ENCODE measurements at places on chromosomes 6 and 20.

DNA sequence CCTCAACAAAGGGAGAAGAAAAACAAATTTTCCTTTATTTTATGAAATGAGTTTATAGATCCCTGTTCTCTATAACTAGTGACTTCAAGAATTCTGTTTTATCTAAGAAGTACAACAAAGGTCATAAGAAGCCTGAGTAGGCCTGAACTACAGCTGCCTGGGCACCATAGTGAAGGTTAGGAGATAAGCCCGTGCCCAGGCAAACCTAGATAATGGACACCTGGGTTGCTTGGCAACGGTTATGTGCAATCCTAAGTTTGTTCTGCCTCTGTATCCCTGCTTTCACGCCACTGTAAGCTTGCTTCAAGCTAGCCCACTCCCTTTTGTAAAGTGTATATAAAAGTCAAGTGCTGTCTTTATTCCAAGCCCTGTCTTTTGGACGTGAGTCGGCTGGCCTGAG is 23.2 kb downstream of the SCGN start:
- DNase-seq, result no peak

GRCh38 chr6:122702841-122703240 is 76.7 kb upstream of the FABP7 start:
- DNase-seq, result no peak

DNA sequence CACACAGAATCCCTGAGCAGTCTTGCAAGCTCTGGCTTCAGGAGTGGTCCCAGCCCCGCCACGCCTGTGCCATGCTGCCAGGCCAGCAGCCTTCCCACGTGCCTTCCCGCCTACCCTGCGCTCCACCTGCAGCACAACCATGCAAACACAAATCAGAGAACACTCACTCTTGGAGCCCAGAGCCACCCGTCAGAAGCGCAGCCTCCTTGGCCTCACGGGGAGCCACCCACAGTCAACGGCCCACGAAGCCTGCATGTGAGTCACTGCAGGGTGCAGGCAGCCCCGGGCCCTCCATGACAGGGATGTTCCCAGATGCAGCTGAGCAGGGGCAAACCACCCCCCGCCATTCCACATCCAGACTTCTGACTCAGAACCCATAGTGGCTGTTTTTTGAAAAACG is 217.0 kb downstream of the DLL1 start:
- DNase-seq, result no peak

GRCh38 chr20:20212675-20213096 is 155.2 kb upstream of the INSM1 start:
- no peak for DNase-seq

- DNase-seq, result no peak
These were observed 1027.9 kb upstream of the ADGRB3 start for GRCh38 chr6:67606906-67607828.

DNA sequence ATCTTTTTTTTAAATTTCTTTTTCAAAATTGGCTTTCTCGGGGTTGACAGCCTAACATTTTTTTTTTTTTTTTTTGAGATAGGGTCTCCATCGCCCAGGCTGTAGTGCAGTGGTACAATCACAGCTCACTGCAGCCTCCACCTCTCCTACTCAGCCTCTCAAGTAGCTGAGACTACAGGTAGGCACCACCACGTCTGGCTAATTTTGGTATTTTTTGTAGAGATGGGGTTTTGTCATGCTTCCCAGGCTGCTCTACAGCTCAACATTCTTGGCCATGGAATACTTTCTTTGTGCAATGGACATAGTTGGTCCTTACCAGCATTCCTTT is 6.4 kb upstream of the CTNNBL1 start:
- DNase-seq, result no peak

GRCh38 chr6:38603966-38604365 is 35.8 kb downstream of the BTBD9 start:
- no peak for DNase-seq

DNA sequence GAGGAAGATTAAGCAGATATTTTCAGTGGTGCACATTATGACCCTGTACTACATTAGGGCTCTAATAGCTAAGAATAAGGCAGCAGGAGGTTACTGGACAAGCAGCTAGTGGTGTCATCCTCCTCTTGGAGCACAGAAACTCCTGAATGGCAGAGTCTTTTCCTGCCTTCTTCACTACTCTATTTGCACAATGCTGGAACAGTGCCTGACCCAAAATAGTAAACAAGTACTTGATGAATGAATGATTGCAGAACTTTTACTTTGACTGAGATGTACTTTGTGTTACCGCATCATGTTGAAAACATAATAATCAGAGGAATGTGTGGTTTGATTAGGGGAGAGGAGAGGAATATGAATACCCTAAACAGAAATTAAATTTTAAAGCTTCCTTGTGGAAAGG is 30.0 kb upstream of the UST start:
- no peak for DNase-seq

DNA sequence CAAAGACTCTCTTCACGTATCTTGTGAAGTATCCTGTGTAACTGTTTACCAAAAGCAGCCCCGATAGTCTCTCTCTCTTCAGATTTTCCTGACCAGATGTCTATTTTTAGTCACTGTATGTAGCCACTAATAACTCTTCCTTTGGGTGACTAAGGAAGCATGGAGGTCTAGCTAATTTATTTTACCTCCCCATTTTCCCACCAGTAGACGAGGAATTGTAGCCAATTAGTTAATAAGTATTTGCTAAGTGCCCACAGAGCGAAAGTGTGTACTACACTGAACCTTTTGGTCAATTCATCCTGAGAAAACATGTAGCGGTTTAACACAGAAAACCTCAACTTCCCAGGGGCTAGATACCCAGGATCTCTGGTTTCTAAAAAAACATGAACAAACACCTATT is 180.6 kb downstream of the TBX18 start:
- no peak for DNase-seq

DNA sequence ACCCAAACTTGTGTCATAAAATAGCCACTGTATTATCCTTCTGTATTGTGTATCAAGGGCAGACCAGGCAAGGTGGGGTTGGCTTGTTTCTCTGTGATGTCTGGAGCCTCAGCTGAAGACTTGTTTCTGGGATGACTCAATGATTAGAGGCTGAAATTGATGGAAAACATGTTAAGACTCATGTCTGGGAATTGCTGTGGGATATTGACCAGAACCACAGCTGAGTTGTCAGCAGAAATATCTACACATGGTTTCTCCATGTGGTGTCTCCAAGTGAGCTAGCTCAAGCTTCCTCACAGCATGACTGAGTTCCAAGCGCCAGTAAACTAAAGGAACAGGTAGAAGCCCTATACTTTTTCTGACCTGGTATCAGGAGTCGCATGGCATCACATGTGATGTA is 128.5 kb upstream of the SYNDIG1 start:
- DNase-seq, result no peak

GRCh38 chr6:24052590-24052961 is 73.4 kb upstream of the NRSN1 start:
- DNase-seq, result no peak

DNA sequence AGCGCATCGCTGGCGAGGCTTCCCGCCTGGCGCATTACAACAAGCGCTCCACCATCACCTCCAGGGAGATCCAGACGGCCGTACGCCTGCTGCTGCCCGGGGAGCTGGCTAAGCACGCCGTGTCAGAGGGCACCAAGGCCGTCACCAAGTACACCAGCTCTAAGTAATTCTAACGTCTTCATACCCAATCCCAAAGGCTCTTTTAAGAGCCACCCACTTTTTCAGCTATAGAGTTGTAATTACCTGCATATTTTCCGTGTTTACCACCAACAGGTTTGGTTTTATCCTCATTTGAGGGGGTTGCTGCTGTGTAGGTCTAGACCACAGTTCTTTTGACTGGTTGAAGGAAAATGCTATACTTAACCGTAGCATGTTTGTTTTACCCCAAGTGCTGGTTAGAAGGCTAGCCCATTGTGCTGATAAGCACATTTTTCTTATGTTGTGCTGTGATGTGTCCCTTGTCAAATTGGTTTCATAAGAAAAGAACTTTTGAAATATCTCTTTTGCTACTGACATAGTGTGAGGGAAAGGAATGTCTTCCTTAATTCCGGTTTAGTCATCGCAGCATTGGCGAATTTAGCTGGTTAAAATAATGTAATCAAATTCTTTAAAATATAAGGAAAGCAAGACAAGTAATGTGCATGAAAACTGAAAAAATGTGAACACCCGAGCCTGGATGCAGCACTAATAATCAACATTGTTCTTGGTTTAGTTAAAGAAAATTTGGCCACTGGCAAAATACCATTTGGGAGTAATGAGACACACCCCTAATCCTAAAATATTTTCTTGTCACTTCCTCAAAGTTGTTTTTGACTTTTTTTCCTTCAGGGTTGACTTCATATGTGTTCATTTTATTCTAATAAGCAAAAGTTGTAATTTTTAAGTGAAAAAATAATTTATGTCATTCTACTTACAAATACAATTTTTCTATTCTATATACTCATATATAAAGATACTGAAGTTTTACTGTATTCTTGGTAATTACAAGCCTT is 112.8 kb downstream of the HFE start:
- DNase-seq, result no peak

DNA sequence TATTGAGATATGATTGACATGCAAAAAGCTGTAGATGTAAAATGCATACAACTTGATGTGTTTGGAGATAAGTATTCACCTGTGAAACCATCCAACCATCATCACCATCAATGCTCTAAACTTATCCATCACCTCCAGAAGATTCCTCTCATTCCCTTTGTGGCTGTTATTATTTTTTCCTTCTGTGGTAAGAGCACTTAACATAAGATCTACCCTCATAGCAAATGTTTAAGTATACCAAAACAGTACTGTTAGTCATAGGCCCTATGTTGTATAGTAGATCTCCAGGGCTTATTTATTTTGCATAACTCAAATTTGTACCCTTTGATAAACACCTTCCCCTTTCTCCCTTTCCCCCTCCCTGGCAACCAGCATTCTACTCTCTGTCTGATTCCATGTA is 31.2 kb upstream of the CCN6 start:
- DNase-seq, result no peak

- no peak for DNase-seq
These were observed 135.3 kb upstream of the FOXQ1 start for GRCh38 chr6:1176567-1176966.

DNA sequence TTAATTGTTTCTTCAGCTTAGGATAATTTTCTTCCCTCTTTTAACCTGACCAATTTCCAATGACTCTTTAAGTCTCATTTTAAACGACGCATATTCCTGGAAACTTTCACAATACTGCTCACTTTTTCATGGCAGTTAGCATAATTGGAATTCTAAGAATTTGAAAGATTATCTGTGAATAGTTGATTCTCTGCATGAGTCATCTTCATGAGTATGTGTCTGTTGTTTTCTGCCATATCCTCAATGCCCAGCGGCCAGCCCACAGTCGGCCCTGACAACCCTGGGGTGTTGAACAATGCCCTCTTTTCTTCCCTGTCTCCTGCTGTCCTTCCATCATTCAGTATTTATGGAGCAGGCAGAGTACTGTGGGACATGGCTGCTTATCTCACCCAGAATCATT is 554.2 kb downstream of the CDH26 start:
- peak; percentile 22 for DNase-seq

DNA sequence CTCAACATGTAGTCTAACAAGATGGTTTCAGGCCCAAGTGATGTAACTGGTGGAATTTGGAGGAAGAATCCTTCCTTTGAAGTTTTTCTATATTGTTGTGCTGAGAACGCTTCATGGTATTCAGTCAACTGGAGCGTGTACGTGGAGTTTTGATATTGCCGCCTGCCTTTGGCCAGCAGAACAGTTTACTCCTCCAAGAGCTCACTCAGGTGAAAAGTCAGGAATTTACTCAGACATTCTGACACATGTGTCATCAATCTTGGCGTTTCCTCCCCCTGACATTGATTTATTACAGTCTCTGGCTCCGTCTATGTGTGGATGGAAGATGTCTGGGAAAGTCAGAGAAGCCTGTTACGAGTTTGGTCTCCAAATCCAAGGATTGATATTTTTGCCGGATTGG is 19.0 kb upstream of the TGM2 start:
- no peak for DNase-seq
